Stomach (tissue), 19 donors: ENCODE measurements at places on chromosomes 4 and X. TPM values are rescaled to one million over a fixed set of nuclear protein-coding genes. Genes with fewer than 3 reads are reported as not detected.

- H3K27ac ChIP-seq = no peak overlapping the region
- no peak overlapping the region for H3K4me3 ChIP-seq
- H3K4me1 ChIP-seq = no peaks in the 10 kb centered on the region
- H3K27me3 ChIP-seq = no peaks in the 10 kb centered on the region
- peak; percentile 25 for DNase-seq
Measured at GRCh38 chrX:148380650-148381561, 119.5 kb upstream of the AFF2 start.

GRCh38 chrX:107742700-107743191 lies 32.8 kb downstream of the TSC22D3 start:
- peaks cover 86% of the 10 kb centered on the region for H3K4me1 ChIP-seq
- peak overlapping the region; percentile 26 for H3K4me3 ChIP-seq
- no peak for DNase-seq
- peaks cover 4% of the 10 kb centered on the region for H3K27me3 ChIP-seq
- no peaks in the 10 kb centered on the region for H3K36me3 ChIP-seq
- peak overlapping the region; percentile 92 for H3K27ac ChIP-seq

GRCh38 chr4:119873132-119873531 lies 193.5 kb downstream of the MAD2L1 start:
- no peak overlapping the region for H3K27ac ChIP-seq
- H3K4me3 ChIP-seq = no peak overlapping the region
- no peaks in the 10 kb centered on the region for H3K27me3 ChIP-seq
- H3K36me3 ChIP-seq = no peaks in the 10 kb centered on the region

- H3K27me3 ChIP-seq = no peaks in the 10 kb centered on the region
- H3K36me3 ChIP-seq = no peaks in the 10 kb centered on the region
- peak; percentile 74 for DNase-seq
- peak overlapping the region; percentile 59 for H3K27ac ChIP-seq
- H3K4me3 ChIP-seq = no peak overlapping the region
Measured at GRCh38 chr4:40190019-40190418, 6.8 kb upstream of the RHOH start.

DNA sequence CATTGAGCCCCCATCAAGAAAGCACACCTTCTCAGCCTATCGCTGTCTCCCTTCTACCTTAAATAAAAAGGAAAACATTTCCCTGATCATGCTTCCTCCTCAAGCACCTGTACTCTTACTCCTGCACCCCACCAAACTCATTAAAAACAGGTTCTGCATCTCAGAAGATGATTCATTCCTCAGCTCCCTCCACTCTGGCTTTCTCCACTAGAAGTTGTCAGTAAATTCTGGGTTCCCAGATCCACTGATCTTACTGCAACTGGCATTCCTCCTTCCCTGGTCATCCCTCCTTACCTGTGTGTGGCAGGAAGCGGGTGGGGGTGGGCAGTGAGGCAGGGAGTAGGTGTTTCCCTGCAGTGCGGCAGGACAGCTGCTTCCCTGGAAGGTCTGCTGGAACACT lies 108.8 kb downstream of the GPR143 start:
- no peaks in the 10 kb centered on the region for H3K27me3 ChIP-seq
- peaks cover 4% of the 10 kb centered on the region for H3K36me3 ChIP-seq
- no peak overlapping the region for H3K4me3 ChIP-seq
- no peak for DNase-seq
- peaks cover 5% of the 10 kb centered on the region for H3K4me1 ChIP-seq

DNA sequence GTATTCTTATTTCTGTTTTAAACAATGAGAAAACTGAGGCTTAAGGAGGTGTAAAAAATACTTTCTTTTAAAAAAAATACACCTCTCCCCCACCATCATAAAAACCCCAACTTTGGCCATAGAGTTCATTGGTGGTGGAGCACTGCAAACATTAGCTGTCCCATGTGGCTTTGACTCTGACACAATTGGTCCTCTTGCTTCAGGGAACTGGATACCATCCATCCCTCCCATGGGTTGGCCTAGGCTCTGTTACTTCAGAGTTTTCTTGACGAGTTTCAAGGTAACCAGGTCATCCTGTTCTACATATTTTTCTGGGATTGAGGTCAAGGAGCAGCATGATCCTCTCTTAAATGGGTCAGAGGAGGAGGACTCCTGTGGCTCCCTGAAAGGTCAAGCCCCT lies 50.5 kb downstream of the TMEM164 start:
- no peak for DNase-seq
- H3K4me1 ChIP-seq = no peaks in the 10 kb centered on the region
- no peaks in the 10 kb centered on the region for H3K36me3 ChIP-seq
- no peaks in the 10 kb centered on the region for H3K27me3 ChIP-seq

- H3K4me3 ChIP-seq = no peak overlapping the region
- DNase-seq = no peak
Measured at GRCh38 chrX:10240918-10241317, 84.1 kb downstream of the CLCN4 start.

POU4F2 gene
- not detected for total RNA-seq

- no peaks in the 10 kb centered on the region for H3K4me1 ChIP-seq
- H3K36me3 ChIP-seq = no peaks in the 10 kb centered on the region
Measured at GRCh38 chr4:34010751-34011519, 2233.4 kb downstream of the ARAP2 start.

- DNase-seq = no peak
- H3K4me1 ChIP-seq = no peaks in the 10 kb centered on the region
- no peaks in the 10 kb centered on the region for H3K27me3 ChIP-seq
- no peaks in the 10 kb centered on the region for H3K36me3 ChIP-seq
- H3K4me3 ChIP-seq = no peak overlapping the region
- no peak overlapping the region for H3K27ac ChIP-seq
Measured at GRCh38 chrX:122248681-122249080, 935.4 kb upstream of the GRIA3 start.

DNA sequence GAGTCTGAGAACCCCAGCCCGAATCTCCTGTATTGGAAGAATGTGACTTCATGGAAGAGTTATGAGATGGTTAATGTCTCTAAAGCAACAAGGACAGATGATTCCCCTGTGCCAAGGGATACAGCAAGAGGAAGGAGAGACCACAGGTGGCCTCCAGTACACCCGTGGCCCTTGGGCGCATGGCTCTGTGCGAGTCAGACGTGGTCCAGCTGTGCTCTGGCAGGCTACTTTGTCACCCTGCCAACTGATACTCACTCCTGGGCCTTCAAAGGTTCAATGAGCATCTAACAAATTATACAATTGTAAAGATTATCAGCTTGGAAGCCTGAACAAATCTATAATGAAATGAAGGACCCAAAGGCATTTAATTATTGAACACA lies 71.7 kb downstream of the NYX start:
- H3K4me1 ChIP-seq = no peaks in the 10 kb centered on the region
- no peaks in the 10 kb centered on the region for H3K36me3 ChIP-seq
- no peaks in the 10 kb centered on the region for H3K27me3 ChIP-seq
- no peak for DNase-seq

GRCh38 chr4:27245216-27245615 lies 384.6 kb downstream of the STIM2 start:
- no peaks in the 10 kb centered on the region for H3K36me3 ChIP-seq
- H3K4me3 ChIP-seq = no peak overlapping the region
- H3K4me1 ChIP-seq = no peaks in the 10 kb centered on the region

KCNIP4 gene
- total RNA-seq = 1.8 TPM

ZNF674 gene
- 2.9 TPM for total RNA-seq
